ENCODE measurements at places on chromosomes 11 and 22.

GRCh38 chr11:90135016-90135415, 553 bp downstream of the NAALAD2 start:
- DNase-seq, result no peak

GRCh38 chr22:35397095-35397904, 2.6 kb upstream of the MCM5 start:
- no peak for DNase-seq

GRCh38 chr11:57622263-57622662, 24.8 kb downstream of the SERPING1 start:
- DNase-seq, result no peak

DNA sequence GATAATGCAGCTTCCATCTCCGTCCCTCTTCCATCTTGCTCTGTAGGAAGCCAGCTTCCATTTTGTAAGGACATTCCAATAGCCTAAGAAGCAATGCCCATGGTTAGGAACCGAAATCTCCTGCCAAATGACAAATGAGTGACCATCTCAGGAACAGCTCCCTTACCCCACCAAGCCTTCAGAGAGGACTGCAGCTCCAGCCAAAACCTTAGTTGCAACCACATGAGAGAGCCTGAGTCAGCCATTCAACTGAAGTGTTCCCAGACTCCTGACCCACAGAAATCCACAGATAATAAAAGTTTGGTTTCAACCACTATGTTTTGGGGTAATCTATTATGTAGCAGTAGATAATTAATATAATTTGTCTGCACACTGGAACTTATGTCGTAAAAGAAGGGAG, 51.7 kb upstream of the LDLRAD3 start:
- DNase-seq, result no peak

GRCh38 chr11:46296528-46297448, 19.3 kb downstream of the CREB3L1 start:
- no peak for DNase-seq

- DNase-seq, result no peak
These were observed 294.5 kb downstream of the BRD1 start for GRCh38 chr22:49532869-49533802.

- DNase-seq, result no peak
These were observed 8.6 kb downstream of the PPP6R3 start for GRCh38 chr11:68469122-68469521.

GRCh38 chr22:19917389-19918138, 24.0 kb upstream of the COMT start:
- no peak for DNase-seq

DNA sequence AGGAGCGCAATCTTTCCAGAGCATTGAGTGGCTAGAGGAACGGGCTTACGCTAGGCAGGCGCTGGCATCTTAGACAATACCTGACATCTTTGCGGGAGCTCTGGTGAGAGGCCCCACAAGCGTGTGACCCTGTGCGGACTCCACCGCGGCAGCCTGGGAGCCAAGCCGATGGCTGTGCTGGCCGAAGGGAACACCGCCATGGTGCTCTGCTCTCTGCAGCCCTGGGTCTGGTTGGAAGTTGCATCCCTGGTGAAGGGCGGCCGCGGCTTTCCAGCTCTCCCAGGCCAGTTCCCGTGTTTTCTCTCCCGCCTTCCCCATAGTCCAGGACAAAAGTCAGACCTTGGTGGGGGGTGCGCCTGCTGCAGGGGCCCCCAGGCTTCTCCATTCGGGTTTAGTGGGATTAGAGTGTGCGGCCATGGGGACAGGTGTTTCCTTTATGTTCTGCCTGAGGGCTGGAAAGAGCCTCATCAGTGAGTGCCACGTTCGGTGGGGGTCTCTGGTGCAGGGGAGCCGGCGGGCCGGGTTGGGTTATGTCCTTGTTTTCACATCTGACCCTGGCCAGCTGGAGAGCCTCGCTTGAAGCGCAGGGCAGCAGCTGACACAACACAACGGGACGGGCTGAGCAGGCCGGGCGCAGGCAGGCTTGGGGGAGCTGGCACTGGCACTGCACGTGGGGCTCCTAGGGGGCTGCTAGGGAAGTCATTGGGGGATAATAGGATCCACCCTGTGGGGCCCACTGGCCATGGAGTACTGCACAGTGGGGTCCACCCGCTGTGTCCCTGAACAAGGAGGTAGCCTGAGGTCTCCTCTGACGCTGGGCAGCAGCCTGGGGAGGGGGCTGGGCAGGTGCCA, 94.8 kb downstream of the KCNQ1 start:
- no peak for DNase-seq

DNA sequence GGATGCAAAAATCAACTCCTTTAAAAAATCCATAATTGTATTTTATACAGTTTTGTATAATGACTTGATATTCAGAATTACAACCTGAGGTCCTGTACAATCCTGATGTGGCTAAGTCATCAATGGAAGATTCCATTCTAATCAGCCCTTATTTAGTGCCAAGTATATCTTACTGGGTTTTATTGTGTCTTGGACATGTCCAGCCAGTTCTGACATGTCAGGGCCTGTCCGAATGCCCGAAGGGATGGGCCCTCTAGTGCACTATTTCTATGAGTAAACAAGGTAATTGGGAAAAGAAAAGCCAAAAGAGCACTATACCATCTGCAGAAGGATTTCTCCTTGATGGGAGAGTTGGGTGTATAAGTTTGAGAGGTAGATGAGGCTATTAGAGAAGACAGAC, 412.9 kb downstream of the METTL15 start:
- no peak for DNase-seq

- no peak for DNase-seq
These were observed 67.6 kb upstream of the TEAD1 start for GRCh38 chr11:12606597-12606996.

DNA sequence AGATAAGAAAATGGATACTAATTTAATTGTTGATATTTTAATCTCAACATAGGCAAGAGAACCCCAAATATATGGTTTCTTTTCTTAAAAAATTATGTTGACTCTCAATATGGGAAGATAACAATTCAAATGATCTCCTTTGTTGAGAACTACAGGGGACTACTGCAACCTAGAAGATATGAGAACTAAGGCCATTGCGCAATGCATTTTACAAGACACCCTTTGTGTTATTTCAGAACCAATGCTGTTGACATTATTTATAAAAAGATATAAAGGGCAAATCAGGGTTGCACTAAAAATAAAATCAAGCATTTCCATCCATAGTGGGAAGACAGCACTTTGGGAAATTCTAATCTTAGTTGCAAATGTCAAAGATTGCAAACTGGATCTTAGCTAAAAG, 322.3 kb downstream of the SOX6 start:
- no peak for DNase-seq

- no peak for DNase-seq
These were observed 94.2 kb downstream of the FCHSD2 start for GRCh38 chr11:73047773-73048371.

GRCh38 chr11:47391711-47392432, 13.5 kb upstream of the SPI1 start:
- DNase-seq, result no peak

GRCh38 chr11:76690736-76691135, 20.2 kb upstream of the LRRC32 start:
- DNase-seq, result no peak

DNA sequence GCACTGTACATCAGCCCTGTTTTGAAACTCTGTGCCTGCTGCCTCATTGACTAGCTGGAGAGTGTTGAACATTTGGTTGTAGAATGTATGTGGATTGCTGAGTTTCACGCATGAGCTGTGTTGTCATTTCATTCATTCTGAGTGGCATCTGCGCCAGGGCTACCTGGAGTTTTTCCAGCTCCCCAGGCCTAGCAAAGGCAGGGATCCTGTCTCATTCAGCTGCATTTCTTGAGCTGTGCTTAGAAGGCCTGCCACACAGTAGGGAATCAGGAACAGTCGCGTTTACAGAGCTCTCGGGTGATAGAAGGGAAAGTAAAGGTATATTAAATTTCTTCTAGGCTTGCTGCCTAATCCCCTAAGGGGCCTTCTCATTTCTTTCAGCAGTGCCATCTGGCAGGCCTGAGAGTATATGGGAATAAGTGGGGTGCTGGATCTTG, 44.3 kb downstream of the PTPRJ start:
- DNase-seq, result no peak

DNA sequence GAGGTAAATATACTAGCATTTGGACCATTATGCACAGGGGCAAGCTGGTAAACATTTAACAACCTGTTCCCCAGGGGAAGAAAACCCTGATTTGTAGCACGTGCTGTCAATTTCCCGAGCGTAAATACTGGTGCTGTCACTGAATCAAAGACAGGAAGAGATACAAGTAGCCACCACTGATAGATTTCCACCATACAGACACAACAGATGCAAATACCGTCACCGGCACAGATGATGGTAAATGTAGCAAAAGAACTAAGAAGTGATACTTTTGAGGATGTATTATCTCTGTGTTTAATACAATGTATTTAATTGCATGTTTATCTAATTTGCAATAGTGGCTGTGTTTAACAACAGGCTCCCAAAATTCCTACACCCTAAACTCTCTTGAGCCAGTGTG, 39.6 kb downstream of the SHISAL1 start:
- no peak for DNase-seq

DNA sequence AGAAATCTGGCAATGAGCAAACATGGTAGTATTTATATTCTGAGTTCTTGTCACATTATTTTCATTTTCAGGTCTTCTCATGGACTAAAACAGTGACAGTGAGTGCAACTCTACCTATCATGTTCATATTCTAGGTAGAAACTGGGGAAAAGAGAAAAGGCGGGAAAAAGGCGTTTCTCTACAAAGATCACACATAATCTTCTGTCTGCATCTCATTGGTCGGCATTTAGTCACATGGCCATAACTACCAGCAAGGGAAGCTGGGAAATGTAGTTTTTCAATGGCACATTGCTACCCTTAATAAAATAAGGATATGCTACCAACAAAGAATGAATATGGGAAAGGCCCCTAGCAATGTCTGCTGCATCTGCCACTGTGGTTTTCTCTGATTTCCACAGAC, 57.6 kb upstream of the B3GAT1 start:
- DNase-seq, result no peak

GRCh38 chr11:94795476-94796189, 27.5 kb downstream of the AMOTL1 start:
- DNase-seq, result no peak

DNA sequence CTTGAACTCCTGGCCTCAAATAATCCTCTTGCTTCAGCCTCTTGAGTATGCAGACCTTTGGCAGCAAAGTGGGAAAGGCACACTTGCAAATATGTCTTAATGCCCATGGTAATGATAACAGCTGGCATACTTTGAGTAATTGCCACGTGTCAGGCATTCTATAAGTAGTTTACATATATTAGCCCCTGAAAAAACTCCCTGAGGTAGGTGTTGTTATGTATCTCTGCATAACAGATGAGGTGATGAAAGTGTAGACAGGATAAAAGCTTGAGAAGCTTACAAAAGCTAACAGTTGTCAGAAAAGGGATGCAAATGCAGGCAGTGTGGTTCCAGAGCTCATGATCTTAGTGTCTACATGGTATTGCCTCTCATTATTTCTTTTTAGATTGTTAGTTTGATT, 291.1 kb upstream of the C11orf87 start:
- DNase-seq, result no peak

- no peak for DNase-seq
These were observed 45.8 kb upstream of the MYH9 start for GRCh38 chr22:36433318-36434231.

DNA sequence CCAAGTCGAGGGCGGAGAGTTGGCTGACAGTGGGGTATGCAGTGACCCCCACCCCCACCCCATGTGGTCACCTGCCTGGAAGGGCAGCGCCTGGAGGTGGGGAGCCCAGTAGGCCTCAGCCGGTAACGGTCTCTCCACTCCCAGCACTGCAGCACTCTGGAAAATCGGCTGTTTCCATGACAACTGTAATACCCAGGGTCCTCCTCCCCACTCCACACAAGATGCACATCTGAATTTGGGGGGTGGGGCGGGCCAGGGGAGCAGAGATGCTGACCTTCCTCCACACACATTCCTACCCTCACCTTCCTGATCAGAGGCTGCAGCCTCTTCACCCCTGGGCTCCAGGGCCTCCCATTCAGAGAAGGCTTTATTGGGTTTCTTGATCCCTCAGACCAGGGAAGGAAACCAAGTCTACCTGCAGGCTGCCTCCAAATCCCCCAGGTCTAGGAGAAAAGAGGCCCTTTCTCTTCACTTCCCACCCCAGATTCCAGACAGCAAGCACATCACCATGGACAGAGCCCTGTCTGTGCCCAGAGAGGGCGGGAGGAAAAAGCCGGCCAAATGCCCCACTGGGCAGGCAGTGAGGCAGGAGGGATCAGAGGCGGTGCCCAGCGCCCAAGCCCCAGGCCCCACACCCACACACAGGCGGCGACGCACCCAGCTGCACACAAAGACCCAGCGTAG, 46.5 kb downstream of the SLC22A12 start:
- DNase-seq, result no peak

GRCh38 chr22:23279781-23280180, 99.5 kb downstream of the BCR start:
- DNase-seq, result no peak

- DNase-seq, result no peak
These were observed 70.7 kb upstream of the TTC12 start for GRCh38 chr11:113243696-113244095.

DNA sequence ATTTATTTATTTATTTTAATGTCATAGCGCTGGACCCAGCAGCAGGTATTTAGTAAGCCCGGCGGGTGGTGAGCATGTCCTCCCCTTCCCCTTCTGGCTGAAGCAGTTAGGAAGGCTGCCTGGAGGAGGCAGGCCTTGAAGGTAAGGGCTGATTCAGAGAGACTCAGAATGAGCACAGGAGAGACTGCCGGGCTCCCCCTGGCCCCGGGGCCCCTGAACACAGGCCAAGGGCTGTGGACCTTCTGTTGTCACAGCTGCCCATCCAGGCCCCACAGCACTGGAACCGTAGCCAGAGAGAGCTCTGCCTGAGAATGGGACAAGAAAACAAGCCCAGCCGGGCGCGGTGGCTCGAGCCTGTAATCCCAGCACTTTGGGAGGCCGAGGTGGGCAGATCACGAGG, 52.8 kb downstream of the KCNJ4 start:
- no peak for DNase-seq

GRCh38 chr11:110491577-110492320, 62.0 kb downstream of the FDX1 start:
- no peak for DNase-seq

DNA sequence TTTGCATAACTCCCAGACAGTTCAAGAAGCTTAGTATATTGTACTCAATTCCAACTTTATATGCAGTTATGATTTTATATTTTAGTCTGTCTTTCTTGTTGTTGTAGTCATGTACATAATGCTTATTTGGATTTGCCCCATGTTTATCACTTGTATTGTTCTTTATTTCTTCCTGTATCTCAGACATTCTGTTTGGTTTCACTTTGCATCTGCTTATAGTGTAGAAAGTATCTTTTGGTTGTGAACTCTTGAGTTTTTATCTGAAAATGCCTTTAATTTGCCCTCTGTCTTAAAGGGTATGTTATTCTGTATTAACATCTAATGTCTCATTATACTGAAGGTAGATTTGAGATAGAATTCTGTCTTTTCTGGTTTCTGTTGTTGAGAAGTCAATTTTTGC, 275.4 kb downstream of the DYNC2H1 start:
- DNase-seq, result no peak
